ENCODE measurements at places on chromosomes 5 and 9. TPM values are rescaled to one million over a fixed set of nuclear protein-coding genes. Genes with fewer than 3 reads are reported as not detected.

SLC36A2 gene
- total RNA-seq = 0.16 TPM

MLLT3 gene
- 17.5 TPM for total RNA-seq

TEK gene
- total RNA-seq = 21.7 TPM

DNA sequence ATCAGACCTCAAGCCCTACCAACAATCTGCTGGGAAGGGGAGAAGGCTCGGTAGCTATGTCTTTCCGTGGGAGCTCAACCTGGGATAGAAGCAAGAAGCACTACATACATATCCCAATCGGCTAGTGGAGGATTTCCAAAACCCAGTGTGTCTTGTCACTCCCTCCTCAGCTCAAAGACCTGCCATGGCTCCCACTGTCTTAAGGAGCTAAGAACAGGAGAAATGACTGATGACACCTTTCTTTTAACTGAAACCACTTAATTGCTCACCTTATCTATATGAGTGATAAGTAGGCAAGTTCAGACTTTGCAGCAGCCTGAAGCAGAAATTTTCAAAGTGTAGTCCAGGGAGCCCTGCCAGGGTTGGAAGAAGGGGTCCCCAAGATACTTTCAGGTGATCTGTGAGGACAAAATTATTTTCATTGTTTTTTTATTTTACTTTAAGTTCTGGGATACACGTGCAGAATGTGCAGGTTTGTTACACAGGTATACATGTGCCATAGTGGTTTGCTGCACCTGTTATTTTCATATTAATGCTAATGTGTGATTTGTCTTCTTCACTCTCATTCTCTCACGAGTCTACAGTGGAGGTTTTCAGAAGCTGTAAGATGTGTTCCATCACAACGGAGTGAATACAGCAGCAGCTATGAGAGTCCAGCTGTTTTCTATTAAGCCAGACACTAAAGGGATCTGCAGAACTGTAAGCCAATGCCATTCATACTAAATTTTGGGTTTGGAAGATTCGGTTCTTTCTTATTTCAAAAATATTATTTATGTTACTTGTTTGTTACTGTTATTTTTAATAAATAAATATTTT lies 41.4 kb downstream of the PAX5 start:
- no peak for DNase-seq

DNA sequence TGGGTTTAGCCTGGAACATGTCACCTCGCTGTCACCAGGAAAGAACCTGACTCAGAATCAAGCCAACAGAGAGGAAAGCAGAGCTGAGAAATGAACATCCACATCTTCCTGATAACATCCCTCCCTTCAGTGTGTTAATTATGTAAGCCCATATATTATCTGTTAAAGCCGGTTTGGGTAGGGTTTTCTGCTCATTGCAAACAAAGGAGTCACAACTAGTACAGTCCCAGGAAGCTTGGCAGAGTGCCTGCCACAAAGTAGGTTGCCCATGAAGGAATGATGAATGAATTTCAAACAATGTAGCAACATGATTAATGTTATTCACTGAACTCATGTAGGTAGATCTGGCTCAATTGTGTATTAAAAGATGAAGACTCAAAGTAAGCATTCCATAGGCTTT lies 10.4 kb upstream of the PPARGC1B start:
- DNase-seq = no peak

DNA sequence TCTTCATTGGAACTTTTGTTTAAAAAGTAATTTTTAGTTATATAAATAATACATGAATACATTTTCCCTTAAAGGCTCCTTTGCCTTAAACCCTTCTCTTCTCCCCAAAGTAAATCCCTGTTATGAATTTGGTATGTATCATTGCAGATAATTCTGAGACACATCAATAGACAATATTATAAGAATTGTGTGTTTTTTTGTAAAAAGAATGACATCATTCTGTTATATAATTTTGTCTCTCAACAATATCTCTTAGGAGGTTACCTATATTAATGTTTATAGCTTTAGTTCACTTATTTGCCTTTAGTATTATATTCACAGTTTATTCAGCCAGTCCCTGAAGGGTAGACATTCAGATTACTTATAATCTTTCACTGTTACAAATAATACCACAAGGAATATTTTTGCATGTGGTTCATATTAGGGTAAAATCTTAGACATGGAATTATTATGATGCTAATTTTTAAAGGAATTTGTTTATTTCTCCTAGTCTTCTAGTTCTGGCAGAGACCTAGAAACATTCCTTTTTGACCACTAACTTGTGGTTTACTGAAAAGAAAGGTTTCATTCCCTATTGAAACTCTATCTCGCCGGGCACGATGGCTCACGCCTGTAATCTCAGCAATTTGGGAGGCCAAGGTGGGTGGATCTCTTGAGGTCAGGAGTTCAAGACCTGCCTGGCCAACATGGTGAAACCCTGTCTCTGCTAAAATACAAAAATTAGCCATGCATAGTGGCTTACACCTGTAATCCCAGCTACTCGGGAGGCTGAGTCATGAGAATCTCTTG lies 105.6 kb downstream of the KCTD16 start:
- no peak for DNase-seq

DNA sequence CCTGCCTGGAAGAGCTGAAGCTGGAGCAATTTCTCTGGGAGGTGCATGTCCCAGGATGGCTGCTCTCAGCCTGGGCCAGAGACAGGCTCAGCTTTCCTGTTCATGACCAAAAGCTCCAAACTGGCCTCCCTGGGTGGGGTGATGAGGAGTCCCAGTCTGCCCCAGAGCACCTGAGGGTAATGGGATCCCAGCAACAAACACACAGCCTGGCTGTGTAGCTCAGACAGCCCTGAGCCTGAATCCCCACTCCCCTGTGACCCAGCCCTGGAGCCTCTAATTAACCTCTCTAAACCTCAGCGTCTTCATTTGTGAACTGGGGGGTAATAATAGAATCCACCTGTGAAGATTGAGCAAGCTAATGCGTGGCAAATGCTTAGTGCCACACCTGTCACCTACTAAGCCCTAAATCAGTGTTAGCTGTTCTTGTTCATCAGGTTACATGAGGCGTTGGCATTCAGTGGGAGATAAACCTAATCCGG lies 67.5 kb downstream of the HSPA4 start:
- DNase-seq = no peak

DNA sequence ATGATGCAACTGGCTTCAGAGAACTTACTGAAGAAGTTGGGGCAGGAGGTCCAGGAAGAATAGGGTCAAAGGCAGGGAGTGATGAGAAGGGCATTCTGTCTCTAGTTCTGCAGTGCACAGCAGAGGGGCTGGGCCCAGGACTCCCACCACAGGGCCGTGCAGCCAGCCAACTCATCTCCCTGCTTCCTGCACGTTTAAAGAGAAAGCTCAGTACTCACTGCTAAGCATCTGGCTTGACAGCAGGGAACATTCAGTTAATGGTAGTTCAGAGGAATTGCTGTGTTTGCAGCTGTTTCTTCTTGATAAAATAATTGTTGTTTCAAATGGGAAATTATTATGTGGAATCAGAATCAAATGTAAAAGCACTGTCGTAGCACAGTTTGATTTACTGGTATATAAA lies 25.6 kb upstream of the SCAMP1 start:
- no peak for DNase-seq

DNA sequence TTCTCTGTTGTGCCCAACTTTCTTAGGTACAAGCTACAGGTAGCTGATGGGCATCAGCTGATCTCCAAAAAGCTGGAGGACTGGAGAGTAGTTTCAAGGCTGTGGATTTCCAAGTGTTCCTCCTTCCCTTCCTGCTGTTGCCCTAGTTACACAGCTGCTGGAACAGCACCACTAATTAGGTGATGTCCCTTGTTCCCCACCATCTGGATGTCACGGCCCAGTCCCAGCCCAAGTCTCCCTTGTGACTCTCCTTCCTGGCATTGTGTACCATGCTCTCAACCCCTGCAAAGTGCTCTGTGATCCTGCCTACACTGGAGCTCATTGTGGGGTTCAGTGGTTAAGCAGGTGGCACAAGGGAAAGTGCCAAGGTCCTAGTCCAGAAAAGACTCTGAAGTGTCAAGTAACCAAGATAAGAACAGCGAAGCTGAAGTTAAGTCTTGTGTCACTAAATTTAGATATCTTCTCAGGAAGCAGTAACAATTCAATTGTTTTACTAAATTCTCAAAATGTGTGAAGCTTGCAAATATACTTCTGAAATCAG lies 604.5 kb downstream of the ISL1 start:
- DNase-seq = no peak

DNA sequence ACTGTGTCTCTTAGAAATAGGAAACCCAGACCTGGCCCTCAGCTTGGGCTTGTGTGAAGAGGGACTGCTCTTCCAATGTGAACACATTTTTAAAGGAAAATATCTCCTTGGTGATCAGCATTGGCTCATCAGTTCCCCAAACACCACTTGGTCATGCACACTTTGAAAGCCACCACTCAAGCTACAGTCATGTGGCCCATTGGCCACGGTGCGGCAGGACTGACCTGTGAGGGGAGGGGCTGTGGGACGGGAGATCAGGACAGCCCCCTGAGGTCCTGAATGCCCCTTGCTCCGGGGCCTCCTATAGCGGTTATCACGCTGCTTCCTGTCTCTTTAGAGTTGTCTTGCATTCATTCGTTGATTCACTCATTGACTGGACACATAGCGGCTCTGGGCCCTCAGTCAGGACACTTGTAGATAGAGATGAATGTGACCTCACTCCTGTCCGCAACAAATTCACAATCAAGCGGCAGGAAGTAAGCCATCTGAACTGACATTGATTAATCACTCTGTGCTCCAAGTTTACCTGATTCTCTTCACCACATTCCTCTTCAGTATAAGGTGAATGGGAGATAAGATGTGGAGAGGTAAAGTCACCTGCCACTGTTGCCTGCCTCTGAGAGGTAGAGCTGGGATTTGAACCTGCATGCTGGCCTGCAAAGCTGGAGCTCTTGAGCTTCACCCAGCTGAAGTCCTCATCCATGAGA lies 73.1 kb downstream of the COL15A1 start:
- DNase-seq = no peak

GRCh38 chr5:91598216-91598615 lies 215.1 kb upstream of the ARRDC3 start:
- no peak for DNase-seq

GRCh38 chr5:90131383-90132133 lies 278.0 kb downstream of the CETN3 start:
- no peak for DNase-seq

DNA sequence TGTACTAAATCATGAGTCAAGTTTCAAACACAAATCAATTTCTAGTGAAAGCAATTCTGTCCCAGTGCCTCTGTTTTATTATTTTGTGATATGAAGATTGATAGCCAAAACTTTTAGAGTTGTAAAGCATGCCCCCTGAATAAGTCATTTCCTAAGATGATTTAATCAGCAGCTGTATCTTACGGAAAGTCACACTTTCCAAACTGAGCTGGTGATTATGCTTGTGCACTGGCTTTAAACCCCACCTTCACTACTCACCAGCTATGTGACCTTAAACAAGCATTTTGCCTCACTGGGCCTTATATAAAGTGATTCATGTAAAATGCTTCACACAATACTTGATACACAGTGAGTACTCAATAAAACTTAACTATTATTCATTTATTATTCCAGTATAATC lies 78.1 kb downstream of the EDIL3 start:
- no peak for DNase-seq

DNA sequence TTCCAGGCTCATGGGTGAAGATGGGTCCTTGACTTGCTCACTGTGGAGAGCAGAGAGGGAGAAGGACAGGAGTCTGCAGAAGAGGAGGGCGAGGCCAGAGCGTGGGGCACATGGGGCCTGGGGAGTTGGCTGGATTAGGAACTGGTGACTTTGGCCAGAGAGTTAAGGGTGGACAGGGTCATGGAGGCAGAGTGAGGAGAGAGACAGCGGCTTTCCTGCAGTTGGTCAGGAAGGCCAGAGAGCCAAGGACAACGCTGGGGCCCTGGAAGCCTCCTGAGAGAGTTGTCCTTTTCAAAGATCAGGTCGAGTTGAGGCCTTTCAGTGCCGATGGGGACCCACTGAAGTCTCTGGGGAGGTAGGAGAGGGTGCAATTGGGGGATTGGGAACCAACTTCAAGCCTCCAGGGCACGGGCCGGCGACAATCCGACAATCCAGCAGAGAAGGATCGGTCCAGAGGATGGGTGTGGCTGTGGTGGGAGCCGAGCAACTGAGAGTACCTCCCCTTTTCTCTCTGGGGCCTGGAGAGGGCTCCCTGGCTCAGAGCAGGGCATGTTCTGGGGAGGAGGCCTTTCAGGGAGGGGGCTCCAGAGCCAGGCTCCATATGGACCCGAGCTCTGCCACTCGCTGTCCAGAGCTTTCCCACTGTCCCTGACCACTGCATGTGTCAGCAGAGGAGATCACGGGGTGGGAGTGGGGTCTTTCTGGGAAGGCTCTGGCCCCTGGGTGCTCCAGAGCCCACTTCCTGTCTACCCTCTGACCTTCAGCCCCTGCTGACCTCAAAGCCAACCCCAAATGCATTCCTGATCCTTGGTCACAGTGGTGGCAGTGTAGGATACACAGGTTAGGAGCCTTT lies 7.5 kb upstream of the PHYHD1 start:
- DNase-seq = no peak
